ENCODE measurements at places on chromosomes 6 and 20. TPM values are rescaled to one million over a fixed set of nuclear protein-coding genes. Genes with fewer than 3 reads are reported as not detected.

Gene CGAS
- total RNA-seq = 4.0 TPM

Gene RIPPLY2
- not detected for total RNA-seq

Gene SPTLC3
- total RNA-seq = 0.13 TPM

Gene CFAP206
- total RNA-seq = 0.99 TPM

Gene GRM1
- not detected for total RNA-seq

Gene PAX1
- total RNA-seq = not detected

Gene SLC22A23
- total RNA-seq = 9.1 TPM

Gene POPDC3
- total RNA-seq = 24.4 TPM

Gene CST2
- total RNA-seq = 0.27 TPM

Gene LY86
- not detected for total RNA-seq

Gene TMEM244
- total RNA-seq = not detected

Gene MROH8
- 1.2 TPM for total RNA-seq

Gene SLC23A2
- total RNA-seq = 16.2 TPM

Gene EFCAB8
- not detected for total RNA-seq

Gene C20orf144
- total RNA-seq = not detected

Gene ARMH2
- total RNA-seq = not detected

Measured in A549 treated with Mapracorat at 1 μM for 4 hours (cell line).